AG10803 (cell line): ENCODE measurements at places on chromosomes 2 and 18.

DNA sequence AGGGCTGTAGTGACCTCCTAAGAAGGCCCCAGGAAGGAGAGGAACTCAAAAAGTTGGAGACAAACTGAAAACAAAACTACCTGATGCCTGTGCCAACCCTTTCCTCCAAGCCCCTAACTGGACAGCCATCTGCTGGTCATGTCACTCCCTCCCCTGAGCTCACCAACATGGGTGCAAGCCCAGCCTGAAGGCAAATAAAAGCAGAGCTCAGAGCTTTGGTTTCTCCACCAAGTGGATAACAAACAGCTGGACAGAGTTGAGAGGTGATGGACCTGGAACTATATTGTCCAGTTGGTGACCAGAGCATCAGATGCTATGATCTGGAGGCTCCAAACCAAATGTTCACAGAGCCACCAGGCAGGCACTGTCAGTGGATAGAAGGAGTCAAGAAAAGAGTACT is 34.6 kb upstream of the MAL start:
- DNase-seq, result no peak

GRCh38 chr2:233799087-233799665 is 21.0 kb downstream of the MROH2A start:
- no peak for DNase-seq

DNA sequence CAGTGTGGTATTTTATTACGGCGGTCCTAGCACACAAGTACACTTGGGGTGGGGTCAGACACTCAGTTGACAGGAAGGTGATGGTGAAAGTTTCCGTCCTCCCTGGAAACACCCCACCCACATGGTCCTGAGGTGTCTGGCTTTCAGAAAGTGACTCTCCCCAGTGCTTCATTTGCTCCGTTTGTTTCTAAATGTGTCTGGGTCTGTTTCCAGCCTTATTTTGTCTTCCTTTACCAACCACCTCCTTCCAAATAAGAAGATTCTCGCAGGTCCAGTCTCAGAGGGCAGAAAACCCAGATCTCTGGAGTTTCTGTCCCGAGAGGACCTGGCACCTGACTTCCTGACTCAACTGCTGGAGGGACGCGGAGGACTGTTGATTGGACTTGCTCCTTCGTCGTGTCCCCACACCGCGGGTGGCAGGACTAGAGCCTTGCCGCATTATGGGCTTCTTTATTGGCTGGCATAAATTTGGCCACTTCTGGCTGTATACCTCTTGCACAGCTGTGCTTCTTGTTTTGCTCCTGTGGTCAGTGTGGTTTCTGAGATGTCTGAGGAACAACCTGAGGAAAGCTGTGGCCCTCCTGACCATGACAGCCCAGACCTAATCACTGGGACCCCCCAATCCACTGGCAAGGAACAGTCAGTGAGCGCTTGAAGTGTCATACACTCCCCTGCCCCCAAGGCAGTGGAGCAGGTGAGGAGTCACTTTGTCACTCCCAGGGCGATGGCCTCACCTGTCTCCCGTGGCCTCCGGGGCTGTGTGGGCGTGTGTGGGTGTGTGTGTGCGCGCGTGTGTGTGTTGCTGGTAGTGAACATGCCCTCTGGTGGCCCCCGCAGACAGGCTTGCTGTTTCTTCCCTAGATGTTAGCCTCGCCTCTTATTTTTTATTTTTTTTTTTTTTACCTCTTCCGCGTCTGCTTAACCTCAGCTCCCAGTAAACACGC is 45.6 kb downstream of the MEX3C start:
- no peak for DNase-seq

DNA sequence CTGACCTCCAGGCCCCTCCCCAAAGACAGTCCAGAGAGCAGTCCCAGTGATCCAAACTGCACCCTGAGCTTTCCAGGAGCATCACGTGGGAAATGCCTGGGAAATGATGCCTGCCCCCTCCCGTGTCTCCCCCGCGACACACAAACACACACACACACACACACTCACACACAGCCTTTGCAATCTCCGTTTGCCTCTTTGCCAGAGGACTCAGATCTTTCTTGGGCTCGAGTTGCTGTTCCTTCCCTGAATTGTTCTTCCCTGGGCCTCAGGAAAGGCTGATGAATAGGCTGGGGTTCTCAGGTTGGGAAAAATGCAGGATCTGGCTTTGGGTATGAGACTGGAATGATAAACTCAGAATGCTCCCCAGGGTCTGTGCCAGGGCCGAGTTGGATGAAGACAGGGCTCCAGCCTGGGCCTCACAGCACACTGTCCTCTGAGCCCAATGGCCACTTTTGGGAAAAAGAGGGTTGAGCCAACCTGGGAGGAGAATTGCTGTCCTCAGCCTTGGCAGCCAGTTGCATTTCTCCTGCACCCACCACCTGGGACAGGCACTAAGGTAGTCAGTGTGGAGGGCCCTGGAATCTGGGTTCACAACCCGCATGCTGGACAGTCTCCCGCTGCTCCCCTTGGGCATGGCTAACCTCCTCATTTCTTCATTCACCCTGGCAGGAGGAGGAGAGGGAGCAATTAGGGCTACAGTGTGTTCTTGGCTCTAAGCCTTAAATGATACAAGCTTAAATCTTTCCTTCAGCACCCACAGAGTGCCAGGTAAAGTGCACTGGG is 43.9 kb upstream of the ATP6V1B1 start:
- no peak for DNase-seq

DNA sequence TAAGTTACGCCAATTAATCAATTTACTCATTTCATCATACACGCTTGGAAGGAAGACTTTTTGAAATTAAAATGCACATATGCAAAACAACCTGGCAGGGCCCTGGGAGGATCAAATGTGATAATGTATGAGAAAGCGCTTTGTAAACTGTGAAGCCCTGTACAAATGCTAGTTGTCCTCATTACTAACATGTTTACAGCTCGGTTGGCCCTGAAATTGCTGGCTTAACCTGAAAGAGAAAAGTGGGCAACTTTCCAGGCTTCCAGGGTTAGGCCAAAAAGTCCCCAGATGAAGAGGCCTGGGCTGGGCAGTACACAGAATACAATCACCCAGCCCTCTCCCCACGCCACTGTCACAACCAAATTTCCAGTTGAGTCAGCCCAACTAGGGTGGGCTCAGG is 60.2 kb downstream of the DNMT3A start:
- DNase-seq, result no peak

GRCh38 chr2:221943076-221943810 is 355.6 kb downstream of the PAX3 start:
- peak; percentile 43 for DNase-seq

GRCh38 chr2:26202981-26203490 is 30.1 kb downstream of the GAREM2 start:
- no peak for DNase-seq

GRCh38 chr2:70531419-70532086 is 22.1 kb downstream of the TGFA start:
- DNase-seq, result no peak

DNA sequence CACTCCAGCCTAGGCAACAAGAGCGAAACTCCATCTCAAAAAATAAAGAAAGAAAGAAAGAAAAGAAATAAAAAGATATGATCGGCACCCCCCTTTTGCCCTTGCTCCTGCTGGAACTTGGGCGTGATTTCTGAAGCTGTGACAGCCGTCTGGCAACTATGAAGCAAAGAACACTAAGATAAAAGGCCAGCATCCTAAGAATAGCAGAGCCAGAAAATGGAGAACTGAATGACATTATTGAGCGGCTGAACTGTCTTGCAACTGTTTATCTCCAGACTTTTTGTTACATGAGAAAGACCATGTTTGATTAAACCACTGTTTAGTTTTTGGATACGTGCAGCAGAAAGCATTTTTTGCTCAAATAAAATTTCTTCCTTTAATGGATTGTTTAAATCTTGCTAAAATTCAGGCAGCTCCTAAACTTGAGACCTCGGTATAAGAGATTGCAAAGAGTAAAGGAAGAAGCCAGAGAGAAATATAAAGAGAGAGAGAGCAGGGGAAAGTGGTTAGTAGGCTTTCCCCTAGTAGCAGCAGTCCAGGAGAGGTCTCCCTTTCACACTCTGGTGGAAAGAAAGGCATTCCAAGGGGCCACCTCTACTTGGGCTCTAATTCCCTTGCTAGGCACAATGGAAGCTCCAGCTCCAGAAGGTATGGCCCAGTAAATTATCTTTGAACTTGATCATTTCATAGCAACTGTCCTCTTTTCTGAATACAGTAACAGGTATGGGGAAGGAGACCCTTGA is 8.2 kb upstream of the MBD2 start:
- no peak for DNase-seq

- DNase-seq, result peak; percentile 27
Observed at GRCh38 chr2:106982350-106982749, 96.4 kb upstream of the ST6GAL2 start.

DNA sequence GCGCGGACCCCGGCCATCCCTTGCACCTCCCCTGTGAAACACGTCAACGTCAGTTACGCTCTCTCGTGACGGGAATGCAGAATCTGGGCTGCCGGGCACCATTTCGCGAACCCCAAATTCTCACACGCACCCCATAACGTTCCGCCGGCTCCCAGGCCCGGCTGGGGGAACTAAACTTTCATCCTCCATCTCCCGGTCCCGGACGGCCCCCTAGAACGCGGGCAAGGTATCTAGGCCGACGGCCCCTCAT is 544 bp downstream of the DNAJC27 start:
- no peak for DNase-seq

GRCh38 chr18:23188068-23188760 is 52.9 kb downstream of the CABLES1 start:
- no peak for DNase-seq

GRCh38 chr2:173550143-173550542 is 195.5 kb downstream of the CDCA7 start:
- DNase-seq, result peak; percentile 87

DNA sequence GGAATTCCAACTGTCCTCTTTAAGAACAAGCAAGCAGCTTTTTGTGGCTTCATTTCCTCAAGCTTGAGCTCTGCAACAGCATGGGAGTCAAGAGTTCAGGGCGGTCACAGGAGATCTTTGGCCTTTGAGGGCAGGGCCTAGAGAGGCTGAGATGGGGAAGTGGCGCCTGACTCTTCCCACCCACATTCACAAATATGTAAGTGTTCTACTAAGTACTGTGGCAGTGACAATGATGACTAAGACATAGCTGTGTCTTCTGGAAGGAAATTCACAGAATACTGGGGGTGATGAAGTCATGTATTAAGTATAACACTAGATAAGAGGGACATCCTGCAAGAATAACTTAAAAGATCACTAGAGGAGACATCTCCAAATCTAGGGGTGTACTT is 15.0 kb downstream of the RND3 start:
- peak; percentile 91 for DNase-seq

- no peak for DNase-seq
Observed at GRCh38 chr2:97931118-97931857, 64.5 kb downstream of the TMEM131 start.

DNA sequence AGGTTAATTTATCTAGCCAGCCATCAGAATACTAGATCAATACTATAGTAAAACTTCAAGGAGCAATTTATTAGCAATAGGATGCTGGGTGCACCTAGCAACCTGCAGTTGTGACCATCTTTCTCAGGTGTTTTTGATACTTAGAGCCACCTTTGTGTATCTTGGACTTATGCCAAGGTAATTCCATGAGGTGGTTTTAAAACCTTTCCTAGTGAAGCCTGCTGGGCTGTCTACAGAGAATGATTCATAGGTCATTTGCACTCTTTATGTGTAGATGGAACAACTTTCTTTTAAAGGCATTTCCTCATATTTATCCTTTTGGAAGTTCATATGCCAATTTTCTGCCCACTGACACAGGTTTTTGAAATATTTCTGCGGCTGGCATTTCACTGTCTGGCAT is 1030.1 kb upstream of the POU3F3 start:
- no peak for DNase-seq

DNA sequence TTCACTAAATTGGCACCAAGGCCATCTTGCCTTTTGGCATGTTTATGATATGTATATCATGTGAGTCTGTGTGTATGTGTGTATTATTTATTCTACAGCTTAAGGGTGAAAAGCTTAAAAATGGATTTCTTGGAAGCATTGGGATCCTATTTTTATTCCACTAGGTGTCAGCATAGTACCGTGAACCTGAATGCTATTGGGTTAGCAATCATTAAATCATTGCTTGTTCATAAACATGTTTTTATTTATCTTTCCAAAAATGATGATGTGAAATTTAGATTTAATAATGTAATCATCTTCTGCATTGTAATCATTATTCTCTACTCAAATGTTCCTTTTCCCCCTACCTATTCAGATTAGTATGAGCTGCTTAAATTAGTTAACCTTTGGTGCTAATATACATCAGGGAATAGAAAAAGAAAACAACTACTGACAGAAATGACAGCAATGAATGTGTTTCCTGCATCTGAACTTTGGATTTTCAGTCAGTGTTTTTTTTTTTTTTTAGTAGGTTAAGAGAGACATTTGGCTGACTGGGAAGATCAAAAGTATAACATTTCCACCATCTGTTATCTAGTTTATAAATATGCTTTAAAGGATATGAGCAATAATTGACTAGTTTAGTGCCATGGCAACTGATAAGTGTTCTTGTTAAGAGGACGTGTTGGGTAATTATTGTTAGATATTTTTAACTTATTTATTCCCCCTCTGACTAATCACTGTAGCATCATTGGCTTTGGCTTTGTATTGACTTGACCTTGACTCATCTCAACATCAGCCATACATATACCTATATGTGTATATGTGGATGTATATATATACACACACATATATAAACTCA is 14.1 kb upstream of the ZSWIM2 start:
- peak; percentile 36 for DNase-seq

- no peak for DNase-seq
Observed at GRCh38 chr2:240172071-240172895, 31.8 kb upstream of the OTOS start.

DNA sequence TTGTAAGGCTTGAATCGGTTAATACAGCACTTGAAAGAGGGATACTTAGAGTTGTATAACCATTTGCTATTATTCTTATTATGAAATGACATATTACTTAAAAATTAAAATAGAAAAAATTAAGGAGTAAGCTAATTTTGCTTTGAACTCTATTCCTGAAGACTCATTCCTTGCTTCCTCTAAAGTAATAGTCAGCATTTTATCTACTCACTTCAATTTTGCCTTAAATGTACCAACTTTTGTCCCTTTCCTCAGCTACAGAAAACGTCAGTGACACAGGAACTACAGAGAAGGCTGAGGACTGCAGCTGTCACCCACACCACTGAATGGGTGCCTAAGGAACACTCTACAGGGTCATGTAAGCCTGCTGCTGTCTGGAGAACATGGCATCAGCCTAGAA is 80.7 kb upstream of the OSR1 start:
- DNase-seq, result no peak

DNA sequence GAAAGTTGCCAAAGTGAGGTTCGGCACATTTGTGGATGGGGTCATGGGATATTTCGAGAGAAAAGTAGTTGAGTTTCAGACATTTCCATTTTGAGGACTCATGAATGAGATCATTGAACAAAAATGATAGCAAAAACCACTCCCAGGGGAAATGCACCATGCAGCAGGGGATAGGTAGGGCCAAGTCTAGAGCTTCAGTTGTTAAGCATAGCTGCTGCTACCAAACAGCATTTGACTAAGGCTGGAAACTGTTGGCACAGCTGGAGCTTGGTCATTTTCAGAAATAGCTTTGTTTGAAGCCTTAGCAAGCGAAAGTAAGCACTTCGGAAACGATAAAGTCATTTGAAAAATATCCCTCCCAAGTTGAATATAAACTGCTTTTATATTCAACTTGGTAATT is 431.8 kb downstream of the SOCS6 start:
- no peak for DNase-seq
